ENCODE measurements at places on chromosomes 2 and 18. TPM values are rescaled to one million over a fixed set of nuclear protein-coding genes. Genes with fewer than 3 reads are reported as not detected.

The DAW1 gene
- total RNA-seq, result 31.6 TPM

The FOXD4L1 gene
- total RNA-seq, result 0.19 TPM

The SKOR2 gene
- not detected for total RNA-seq

The ARHGAP15 gene
- total RNA-seq, result not detected

The ALPP gene
- not detected for total RNA-seq

The MROH2A gene
- not detected for total RNA-seq

The MBD5 gene
- total RNA-seq, result 15.8 TPM

The IGFBP5 gene
- total RNA-seq, result 386 TPM

The WDSUB1 gene
- 4.4 TPM for total RNA-seq

The MYOM1 gene
- 0.38 TPM for total RNA-seq

The NAT8 gene
- total RNA-seq, result not detected

The SIX3 gene
- not detected for total RNA-seq

The SP9 gene
- not detected for total RNA-seq

The ITGB6 gene
- total RNA-seq, result 0.19 TPM

The RAB12 gene
- total RNA-seq, result 76.4 TPM

The IL37 gene
- total RNA-seq, result not detected

The PARD3B gene
- total RNA-seq, result 9.9 TPM

The NCKAP5 gene
- total RNA-seq, result 9.9 TPM

The SEMA4C gene
- 15.8 TPM for total RNA-seq

The ELOA2 gene
- not detected for total RNA-seq

The CHST9 gene
- total RNA-seq, result under 0.01 TPM

The HOXD12 gene
- total RNA-seq, result not detected

The ILKAP gene
- total RNA-seq, result 18.0 TPM

The RASGRP3 gene
- total RNA-seq, result 2.5 TPM

The CTIF gene
- total RNA-seq, result 26.8 TPM

The NBEAL1 gene
- total RNA-seq, result 98.9 TPM

The LIMS2 gene
- 4.8 TPM for total RNA-seq

The IL36RN gene
- total RNA-seq, result under 0.01 TPM

The CCDC102B gene
- 46.2 TPM for total RNA-seq

The TBR1 gene
- not detected for total RNA-seq

The MYCN gene
- total RNA-seq, result not detected

The PAX8 gene
- total RNA-seq, result 0.38 TPM

The TMEM37 gene
- total RNA-seq, result under 0.01 TPM

The UGT1A8 gene
- total RNA-seq, result not detected

The FOXI3 gene
- not detected for total RNA-seq

The DOK6 gene
- total RNA-seq, result 0.77 TPM

The IL36G gene
- not detected for total RNA-seq

Measured in regular cardiac myocyte (primary cell).